Activated CD4-positive, alpha-beta T cell treated with anti-CD3 and anti-CD28 coated beads for 36 hours (primary cell): ENCODE measurements at places on chromosomes 7 and 10. TPM values are rescaled to one million over a fixed set of nuclear protein-coding genes. Genes with fewer than 3 reads are reported as not detected.

DNA sequence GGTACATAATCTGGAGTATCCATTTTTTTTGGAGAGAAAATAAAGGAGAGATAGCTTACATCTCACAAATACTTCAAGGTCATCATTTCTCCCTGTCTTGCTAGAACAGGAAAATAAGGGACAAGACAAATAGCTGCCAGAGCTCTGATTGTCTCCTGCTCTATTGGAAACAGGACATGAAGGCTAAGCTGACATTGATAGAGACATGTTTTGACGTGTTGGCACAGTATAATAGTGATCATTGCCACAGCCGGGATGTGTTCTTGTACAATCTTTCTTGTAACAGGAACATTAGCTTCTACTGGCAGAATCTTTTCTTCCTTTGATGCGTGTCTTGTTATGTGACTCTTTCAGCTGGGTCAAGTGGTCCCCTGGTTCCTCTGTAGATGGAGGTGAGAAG, 279.3 kb upstream of the MTPN start:
- H3K4me3 ChIP-seq: no peak overlapping the region
- no peaks in the 10 kb centered on the region for H3K27me3 ChIP-seq
- no peak for DNase-seq
- no peaks in the 10 kb centered on the region for H3K36me3 ChIP-seq
- no peaks in the 10 kb centered on the region for H3K4me1 ChIP-seq
- H3K27ac ChIP-seq: no peak overlapping the region

DNA sequence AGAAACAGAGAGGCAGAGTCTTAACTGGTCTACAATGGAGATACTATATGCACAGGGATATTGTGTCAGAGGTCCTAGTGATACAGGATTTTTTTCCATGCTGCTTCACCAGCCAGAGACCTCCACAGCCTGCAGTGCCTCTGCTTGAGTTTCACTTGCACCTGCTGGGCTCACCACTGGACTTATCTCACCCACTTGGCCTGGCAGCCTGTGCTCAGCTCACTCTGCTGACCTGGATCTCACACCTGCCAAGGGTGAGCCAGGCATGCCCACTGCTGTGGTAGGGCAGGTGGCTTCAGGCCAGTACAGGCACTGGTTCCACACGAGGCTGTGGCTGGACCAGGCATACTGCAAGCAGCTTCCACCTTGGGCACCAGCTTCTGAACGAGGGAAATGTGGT, 36.6 kb downstream of the PNLIPRP3 start:
- no peak for DNase-seq
- no peak overlapping the region for H3K27ac ChIP-seq
- no peak overlapping the region for H3K4me3 ChIP-seq
- no peaks in the 10 kb centered on the region for H3K36me3 ChIP-seq

- H3K4me1 ChIP-seq: no peaks in the 10 kb centered on the region
- no peak overlapping the region for H3K27ac ChIP-seq
- no peak overlapping the region for H3K4me3 ChIP-seq
- peaks cover 16% of the 10 kb centered on the region for H3K27me3 ChIP-seq
These were observed 21.4 kb upstream of the IMPDH1 start for GRCh38 chr7:128431221-128431620.

DNA sequence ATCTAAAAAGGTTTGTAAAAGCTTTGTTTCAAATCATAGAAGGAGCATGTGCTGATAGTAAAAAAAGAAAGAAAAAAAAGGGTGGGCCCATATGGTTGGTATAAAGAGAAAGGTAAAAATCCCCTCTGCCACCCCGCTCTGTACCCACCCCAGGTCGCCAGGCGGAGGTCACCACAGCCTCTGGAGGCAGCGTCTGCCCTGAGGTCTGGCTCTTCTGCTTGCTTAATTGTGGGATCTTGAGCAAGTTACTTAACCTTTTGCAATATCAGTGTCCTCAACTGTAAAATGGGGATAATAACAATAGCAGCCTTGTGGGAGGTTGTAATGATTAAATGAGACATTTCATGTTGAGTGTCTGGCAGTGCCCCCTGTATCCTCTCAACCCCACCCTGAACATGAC, 10.7 kb upstream of the PCBD1 start:
- no peaks in the 10 kb centered on the region for H3K27me3 ChIP-seq
- H3K4me3 ChIP-seq: no peak overlapping the region
- no peak overlapping the region for H3K27ac ChIP-seq
- no peaks in the 10 kb centered on the region for H3K36me3 ChIP-seq

- no peak for DNase-seq
- H3K4me1 ChIP-seq: no peaks in the 10 kb centered on the region
These were observed 104.2 kb downstream of the WNT2 start for GRCh38 chr7:117218700-117219099.

GRCh38 chr10:87826653-87827052, 8.6 kb upstream of the ATAD1 start:
- no peak for DNase-seq
- peaks cover 42% of the 10 kb centered on the region for H3K4me1 ChIP-seq
- H3K4me3 ChIP-seq: no peak overlapping the region
- no peaks in the 10 kb centered on the region for H3K27me3 ChIP-seq

GRCh38 chr7:73504017-73504416, 18.1 kb downstream of the BAZ1B start:
- no peaks in the 10 kb centered on the region for H3K4me1 ChIP-seq
- H3K4me3 ChIP-seq: no peak overlapping the region
- H3K27me3 ChIP-seq: no peaks in the 10 kb centered on the region
- H3K27ac ChIP-seq: no peak overlapping the region
- DNase-seq: no peak
- peaks cover 55% of the 10 kb centered on the region for H3K36me3 ChIP-seq

DNA sequence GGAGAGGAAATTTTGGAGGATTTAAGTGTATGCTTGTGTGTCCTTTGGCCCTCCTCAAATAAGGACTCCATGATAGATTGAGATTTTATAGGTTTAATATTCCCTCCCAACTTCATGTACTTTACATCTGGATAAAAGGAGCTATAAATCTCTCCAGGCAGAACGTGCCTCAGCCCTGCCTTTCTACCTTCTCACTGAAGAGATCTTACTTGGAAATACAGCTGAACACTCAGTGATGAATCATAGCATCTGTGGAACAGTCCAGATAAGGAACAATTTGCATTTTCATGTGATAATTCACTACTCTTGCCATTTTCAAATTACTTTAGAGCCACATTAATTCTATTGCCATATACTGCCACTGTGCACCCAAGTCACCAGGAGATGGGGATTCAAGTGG, 364.6 kb upstream of the PODXL start:
- DNase-seq: no peak
- no peaks in the 10 kb centered on the region for H3K36me3 ChIP-seq
- H3K27ac ChIP-seq: no peak overlapping the region
- H3K4me1 ChIP-seq: peaks cover 4% of the 10 kb centered on the region

GRCh38 chr7:118312051-118312450, 87.5 kb downstream of the ANKRD7 start:
- H3K36me3 ChIP-seq: no peaks in the 10 kb centered on the region
- DNase-seq: no peak
- no peak overlapping the region for H3K27ac ChIP-seq
- H3K4me3 ChIP-seq: no peak overlapping the region
- no peaks in the 10 kb centered on the region for H3K27me3 ChIP-seq

DNA sequence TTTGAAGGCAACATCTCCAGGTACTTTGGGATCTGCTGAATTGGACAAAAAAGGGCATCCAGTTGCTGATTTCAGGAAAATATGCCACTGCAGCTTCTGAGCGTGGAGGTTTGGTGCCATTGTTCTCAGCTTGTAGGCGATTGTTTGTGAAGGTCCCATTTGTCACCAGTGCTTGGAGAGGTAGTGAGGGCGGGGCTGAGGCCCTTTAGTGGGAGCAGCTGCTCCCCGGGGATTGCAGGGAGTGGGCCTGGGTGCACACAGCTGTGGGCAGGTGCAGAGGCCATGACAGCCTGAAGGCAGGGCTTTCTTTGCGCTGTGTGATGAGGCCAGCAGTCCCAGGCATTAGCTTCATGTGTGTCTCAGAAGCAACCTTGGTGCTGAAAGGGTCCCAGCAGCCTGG, 3.9 kb downstream of the FAM20C start:
- no peak overlapping the region for H3K4me3 ChIP-seq
- H3K27ac ChIP-seq: no peak overlapping the region
- peaks cover 3% of the 10 kb centered on the region for H3K4me1 ChIP-seq
- DNase-seq: no peak
- H3K27me3 ChIP-seq: peaks cover 22% of the 10 kb centered on the region
- peaks cover 2% of the 10 kb centered on the region for H3K36me3 ChIP-seq

- H3K27ac ChIP-seq: peak overlapping the region; percentile 10
- no peak overlapping the region for H3K4me3 ChIP-seq
- H3K4me1 ChIP-seq: peaks cover 12% of the 10 kb centered on the region
- H3K36me3 ChIP-seq: no peaks in the 10 kb centered on the region
These were observed 23.7 kb upstream of the TIAL1 start for GRCh38 chr10:119620241-119621077.

DNA sequence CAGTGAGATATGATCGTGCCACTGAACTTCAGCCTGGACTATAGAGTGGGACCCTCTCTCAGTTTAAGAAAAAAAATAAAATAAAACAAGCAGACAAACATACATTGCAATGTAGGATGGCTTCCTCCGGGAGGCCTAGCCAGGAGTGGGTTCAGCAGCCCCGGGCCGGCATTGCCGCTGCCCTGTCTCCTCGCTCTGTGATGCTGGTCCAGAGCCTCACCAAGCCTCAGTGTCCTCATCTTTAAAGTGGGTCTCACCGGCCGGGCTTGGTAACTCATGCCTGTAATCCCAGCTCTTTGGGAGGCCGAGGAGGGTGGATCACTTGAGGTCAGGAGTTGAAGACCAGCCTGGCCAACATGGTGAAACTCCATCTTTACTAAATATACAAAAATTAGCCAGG, 71.6 kb downstream of the PTPRE start:
- H3K4me1 ChIP-seq: peaks cover 6% of the 10 kb centered on the region
- peaks cover 8% of the 10 kb centered on the region for H3K27me3 ChIP-seq
- no peaks in the 10 kb centered on the region for H3K36me3 ChIP-seq
- H3K4me3 ChIP-seq: no peak overlapping the region

GRCh38 chr10:74684462-74684861, 141.9 kb upstream of the KAT6B start:
- no peaks in the 10 kb centered on the region for H3K27me3 ChIP-seq
- no peak overlapping the region for H3K4me3 ChIP-seq
- H3K27ac ChIP-seq: no peak overlapping the region
- no peak for DNase-seq
- peaks cover 18% of the 10 kb centered on the region for H3K4me1 ChIP-seq

DNA sequence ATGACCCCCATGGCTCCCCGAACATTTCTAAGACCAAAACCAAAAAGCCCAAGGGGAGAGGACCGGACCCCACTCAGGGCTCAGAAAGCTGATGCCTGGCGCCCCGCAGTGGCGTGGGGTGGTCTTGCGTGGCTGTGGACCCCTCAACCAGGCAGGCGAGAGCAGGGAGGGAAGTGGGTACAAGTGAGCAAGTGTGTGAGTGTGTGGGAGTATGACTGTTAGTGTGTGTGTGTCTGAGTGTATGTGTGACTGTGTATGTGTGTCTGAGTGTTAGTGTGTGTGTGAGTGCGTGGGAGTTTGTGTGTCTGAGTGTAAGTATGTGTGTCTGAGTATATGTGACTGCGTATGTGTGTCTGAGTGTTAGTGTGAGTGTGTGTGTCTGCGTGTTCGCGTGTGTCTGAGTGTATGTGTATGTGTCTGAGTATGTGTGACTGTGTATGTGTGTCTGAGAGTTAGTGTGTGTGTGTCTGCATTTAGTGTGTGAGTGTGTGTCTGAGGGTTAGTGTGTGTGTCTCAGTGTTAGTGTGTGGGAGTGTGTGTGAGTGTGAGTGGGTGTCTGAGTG, 34.0 kb upstream of the INSIG1 start:
- H3K27ac ChIP-seq: no peak overlapping the region
- no peaks in the 10 kb centered on the region for H3K4me1 ChIP-seq
- H3K36me3 ChIP-seq: no peaks in the 10 kb centered on the region
- no peak overlapping the region for H3K4me3 ChIP-seq

- H3K4me3 ChIP-seq: no peak overlapping the region
- no peaks in the 10 kb centered on the region for H3K27me3 ChIP-seq
- H3K36me3 ChIP-seq: no peaks in the 10 kb centered on the region
- H3K4me1 ChIP-seq: no peaks in the 10 kb centered on the region
- DNase-seq: no peak
These were observed 54.9 kb downstream of the AHCYL2 start for GRCh38 chr7:129279757-129280156.

DNA sequence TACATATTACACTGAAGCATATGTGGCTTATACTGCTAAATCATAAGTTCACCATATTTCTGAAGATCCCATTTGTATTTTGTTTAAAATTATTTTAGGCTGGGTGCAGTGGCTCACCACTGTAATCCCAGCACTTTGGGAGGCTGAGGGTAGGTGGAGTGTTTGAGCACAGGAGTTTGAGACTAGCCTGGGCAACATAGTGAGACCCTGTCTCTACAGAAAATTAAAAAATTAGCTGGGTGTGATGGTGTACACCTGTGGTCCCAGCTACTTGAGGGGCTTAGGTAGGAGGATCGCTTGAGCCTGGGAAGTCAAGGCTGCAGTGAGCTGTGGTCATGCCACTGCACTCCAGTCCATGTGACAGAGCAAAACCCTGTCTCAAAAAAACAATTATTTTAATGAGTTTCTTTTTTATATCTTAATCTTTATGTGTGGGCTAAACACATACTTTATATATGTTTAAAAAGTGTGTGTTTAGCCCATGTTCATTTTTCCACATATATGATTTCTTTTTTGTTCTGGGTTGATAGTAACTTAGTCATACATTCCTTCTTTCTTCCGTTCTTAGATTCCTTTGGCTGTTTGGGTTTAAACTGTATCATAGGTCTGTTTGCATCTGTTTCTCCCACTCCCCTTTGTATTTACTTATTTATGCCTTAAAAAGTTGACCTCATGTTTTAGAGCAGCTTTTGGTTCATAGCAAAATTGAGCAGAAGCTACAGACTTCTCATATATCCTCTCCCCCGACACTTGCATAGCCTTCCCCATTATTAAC, 33.5 kb downstream of the RSBN1L start:
- DNase-seq: no peak
- no peak overlapping the region for H3K27ac ChIP-seq
- H3K4me1 ChIP-seq: peaks cover 50% of the 10 kb centered on the region
- no peaks in the 10 kb centered on the region for H3K27me3 ChIP-seq
- no peak overlapping the region for H3K4me3 ChIP-seq

Gene ADIRF
- total RNA-seq: not detected

Gene NRG3
- total RNA-seq: not detected

Gene C10orf88
- 9.0 TPM for total RNA-seq

Gene ATXN7L1
- total RNA-seq: 16.9 TPM

Gene LOXL4
- not detected for total RNA-seq

Gene CAV2
- not detected for total RNA-seq

Gene NSUN5
- 68.6 TPM for total RNA-seq

Gene OR2A7
- total RNA-seq: 2.9 TPM

Gene MEIG1
- 0.81 TPM for total RNA-seq

Gene TUBAL3
- total RNA-seq: not detected

Gene C10orf95
- total RNA-seq: 0.32 TPM

Gene LLCFC1
- not detected for total RNA-seq

Gene CRYGN
- 0.11 TPM for total RNA-seq

Gene UPK3B
- 1.1 TPM for total RNA-seq

Gene ECHDC3
- 3.5 TPM for total RNA-seq

Gene JCAD
- total RNA-seq: not detected

Gene STEAP1
- total RNA-seq: 0.69 TPM

Gene SLC26A3
- not detected for total RNA-seq

Gene PRLHR
- total RNA-seq: not detected

Gene RBM20
- total RNA-seq: 0.40 TPM

Gene ITIH2
- not detected for total RNA-seq

Gene ZDHHC4
- total RNA-seq: 30.1 TPM

Gene COL13A1
- total RNA-seq: not detected
